ENCODE measurements at places on chromosomes 1 and 21.

GRCh38 chr1:24022581-24023361, 42.6 kb upstream of the SRSF10 start:
- no peak for DNase-seq

GRCh38 chr1:11664336-11665065, 501 bp downstream of the FBXO6 start:
- peak; percentile 90 for DNase-seq

- DNase-seq, result peak; percentile 44
Observed at GRCh38 chr1:209652873-209653401, 712 bp upstream of the LAMB3 start.

DNA sequence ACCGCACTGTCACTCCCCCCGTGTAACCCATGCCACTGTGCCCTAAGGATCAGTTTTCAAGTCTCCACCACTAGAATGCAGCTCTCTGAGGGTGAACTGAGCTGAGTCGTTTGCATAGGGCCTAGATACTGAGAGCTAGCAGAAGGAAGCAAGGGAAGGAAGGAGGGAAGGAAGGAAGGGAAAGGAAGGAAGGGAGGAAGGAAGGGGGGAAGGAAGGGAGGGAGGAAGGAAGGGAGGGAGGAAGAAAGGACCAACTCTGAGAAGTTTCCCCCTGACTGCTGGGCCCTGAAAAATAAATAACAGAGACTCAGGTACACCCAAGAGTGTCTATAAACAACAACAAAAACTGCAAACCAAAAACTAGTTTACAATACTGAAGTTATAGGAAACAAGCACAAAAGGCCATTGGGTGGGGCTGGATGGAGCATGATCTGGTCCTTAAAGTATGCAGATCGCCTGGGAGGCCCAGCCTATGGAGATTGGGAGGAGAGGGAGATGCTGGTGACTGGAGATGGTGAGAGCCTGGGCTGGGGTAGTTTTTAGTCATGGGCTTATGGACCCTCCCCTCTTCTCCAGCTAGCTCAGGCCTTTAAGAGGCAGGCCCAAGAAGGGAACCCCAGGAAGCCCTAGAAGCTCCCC, 1.7 kb upstream of the MRPS15 start:
- no peak for DNase-seq

- no peak for DNase-seq
Observed at GRCh38 chr1:111768023-111768422, 12.3 kb downstream of the DDX20 start.
